ENCODE measurements at places on chromosomes 5 and 9. TPM values are rescaled to one million over a fixed set of nuclear protein-coding genes. Genes with fewer than 3 reads are reported as not detected.

- DNase-seq = no peak
These were observed 44.1 kb upstream of the EQTN start for GRCh38 chr9:27340961-27341511.

DNA sequence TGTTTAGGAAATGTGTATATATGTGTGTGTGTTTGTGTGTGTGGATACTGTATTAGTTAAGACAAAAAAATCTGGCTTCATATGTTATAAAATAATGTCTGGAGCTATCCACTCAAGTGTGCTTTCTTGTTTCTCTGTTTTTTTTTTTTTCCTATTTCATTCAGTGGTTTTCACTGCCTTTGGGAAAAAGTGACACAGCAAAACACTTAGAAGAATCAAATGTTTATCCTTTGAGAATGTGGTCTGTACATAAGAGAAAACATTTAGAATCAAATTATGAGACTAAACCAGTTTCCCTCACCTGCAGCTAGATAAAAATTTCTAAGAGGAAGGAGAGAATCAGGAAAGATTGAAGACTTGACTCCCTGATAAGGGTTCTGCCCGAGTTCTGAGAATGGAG is 8.1 kb downstream of the TMC1 start:
- no peak for DNase-seq

DNA sequence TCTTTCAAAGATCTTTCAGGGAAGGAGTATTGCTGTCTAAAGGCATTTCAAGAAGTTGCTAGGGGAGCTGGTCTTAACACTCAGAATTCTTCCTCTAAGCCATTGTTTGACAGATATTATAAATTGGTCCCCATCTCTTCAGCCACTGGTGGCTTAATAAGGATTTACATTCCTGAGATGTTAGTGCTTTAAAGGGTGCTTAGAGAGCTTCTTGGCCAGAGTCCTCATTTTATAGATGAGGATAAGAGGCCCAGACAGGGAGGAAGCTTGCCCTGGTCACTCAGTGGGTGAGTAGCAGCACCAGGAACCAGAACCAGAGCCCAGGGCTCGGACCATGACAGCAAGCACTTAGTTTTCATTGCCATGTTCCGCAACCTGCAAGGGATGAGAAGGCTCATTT is 53.2 kb downstream of the GALNT10 start:
- no peak for DNase-seq

DNA sequence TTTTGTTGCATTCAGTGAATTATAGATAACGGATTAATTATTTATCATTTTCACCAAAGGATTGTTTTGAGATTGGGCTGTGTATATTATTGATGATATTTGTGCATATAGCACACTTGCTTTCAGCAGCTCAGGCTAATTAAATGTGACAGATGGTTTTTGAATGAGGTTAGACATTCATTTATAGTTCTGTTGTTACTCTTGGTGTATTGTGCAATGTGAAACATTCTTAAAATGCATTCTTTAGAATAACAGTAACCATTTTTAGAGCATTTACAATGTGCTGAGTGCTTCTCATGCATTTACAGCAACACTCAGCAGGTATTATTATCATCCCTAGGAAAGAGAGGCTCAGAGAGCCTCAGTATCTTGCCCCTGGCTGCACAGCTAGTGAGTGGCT is 23.8 kb downstream of the NANS start:
- no peak for DNase-seq

GRCh38 chr9:88579050-88579715 is 44.2 kb downstream of the NXNL2 start:
- DNase-seq = no peak

DNA sequence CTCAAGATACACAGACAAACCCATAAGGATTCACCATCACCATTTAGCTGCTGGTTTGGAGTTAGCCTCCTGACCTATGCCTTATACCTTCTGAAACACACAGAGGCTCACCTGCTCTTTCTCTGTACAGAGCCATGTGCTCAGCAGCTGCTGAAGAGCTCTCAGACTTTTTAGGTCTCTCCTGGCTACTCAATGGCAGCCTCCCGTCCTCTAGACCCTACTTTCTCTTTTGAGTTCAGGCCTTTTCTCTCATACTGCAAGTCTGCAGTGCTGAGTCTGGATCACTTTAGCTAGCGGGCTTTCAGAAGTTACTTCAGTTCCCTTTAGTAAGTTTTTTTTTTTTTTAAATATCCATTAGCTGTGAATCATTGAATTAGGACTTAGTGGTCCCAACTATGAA is 25.7 kb downstream of the LVRN start:
- DNase-seq = no peak

Gene PCDHA8
- total RNA-seq = not detected

Gene CARTPT
- not detected for total RNA-seq

Data from Karpas-422 (cell line).